H4 (cell line): ENCODE measurements at places on chromosomes 12 and 14. TPM values are rescaled to one million over a fixed set of nuclear protein-coding genes. Genes with fewer than 3 reads are reported as not detected.

The PTCSC3 gene
- not detected in 2 replicates for total RNA-seq

- peak; percentile 56 for DNase-seq
Measured at GRCh38 chr12:122471324-122472226, 29.2 kb downstream of the ZCCHC8 start.

The TMEM119 gene
- 1.4 and 1.9 TPM in 2 replicates for total RNA-seq

- no peak for DNase-seq
Measured at GRCh38 chr12:1801303-1801975, 18.9 kb upstream of the LRTM2 start.

DNA sequence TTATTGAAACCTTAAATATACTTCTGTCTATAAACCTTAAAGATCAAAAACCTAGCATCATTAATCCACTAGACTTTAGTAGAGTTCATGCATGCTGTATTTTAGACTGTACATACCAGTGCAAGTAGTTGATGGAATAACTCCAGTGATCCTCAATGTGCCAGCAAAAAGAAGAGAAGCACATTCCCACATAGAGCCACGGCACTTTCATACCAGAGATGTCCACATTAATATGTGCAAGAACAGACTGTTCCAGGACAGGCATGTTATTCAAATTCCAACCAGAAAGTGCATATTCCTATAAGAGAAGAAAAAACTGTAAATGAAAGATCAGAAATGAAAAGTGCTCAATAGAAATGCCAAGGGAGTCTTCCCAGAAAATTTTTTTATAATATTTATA lies 55.0 kb downstream of the KDM5A start:
- no peak for DNase-seq

DNA sequence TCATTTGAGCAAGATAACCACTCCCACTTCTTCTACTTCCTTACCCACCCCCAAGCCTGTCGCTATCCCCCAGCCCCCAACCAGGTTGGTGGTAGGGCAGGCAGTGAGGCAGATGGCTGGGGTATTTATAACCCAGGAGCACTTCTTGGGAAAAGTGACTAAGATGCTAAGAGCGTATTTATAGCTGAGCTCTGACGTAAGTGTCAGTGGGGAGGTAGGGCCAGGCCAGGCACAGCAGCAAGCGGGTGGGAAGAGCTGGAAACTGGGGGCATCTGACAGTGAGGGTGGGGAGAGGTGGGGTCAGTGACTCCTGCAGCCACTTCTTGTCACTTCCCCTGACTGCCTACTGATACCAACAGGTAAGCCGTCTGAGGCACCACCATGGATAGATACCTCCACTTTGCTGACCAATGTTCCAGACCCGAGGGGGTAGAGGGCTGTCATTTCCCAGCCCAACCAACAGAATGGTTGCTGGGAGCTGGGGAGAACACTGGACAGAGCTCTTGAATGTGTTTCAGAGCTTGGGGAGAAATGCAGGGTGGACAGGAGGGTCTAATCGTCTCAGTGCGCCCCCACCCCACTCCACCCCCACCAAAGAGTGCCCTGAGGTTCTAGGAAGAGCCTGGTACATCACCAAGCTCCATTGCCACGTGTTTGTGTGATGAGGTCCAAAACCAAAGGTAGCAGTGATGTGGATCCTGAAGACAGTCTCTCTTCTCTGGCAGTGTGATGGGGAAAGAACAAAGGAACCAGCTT lies 2.7 kb upstream of the INHBE start:
- DNase-seq = peak; percentile 62

- DNase-seq = no peak
Measured at GRCh38 chr14:98171654-98172053, 1100.3 kb downstream of the BCL11B start.

The ETFBKMT gene
- total RNA-seq = 1.3 and 1.9 TPM in 2 replicates

DNA sequence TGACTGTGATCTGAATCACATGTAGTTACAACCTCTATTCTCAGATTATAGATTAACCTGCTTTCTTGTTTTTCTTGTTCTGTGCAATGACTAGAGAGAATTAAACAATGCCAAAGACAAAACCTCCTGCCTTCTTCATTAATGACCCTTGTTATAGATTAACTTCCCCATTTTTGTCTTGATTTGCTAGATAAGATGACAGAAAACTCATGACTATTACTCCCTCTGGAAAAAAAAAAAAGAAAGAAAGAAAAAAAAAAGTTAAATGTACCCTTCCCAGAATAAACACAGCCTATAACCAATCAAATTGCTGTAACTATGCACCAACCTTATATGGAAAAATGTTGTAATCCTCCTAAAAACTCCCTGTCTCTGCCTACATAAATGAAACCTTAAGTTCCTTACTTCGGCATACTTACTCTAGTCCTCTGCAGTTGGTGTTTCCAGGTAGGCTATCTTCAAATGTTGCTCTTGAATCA lies 41.1 kb upstream of the PCED1B start:
- peak; percentile 47 for DNase-seq

The RIMBP2 gene
- total RNA-seq = 0.06 and 0.50 TPM in 2 replicates
